ENCODE measurements at places on chromosomes 1 and 21.

DNA sequence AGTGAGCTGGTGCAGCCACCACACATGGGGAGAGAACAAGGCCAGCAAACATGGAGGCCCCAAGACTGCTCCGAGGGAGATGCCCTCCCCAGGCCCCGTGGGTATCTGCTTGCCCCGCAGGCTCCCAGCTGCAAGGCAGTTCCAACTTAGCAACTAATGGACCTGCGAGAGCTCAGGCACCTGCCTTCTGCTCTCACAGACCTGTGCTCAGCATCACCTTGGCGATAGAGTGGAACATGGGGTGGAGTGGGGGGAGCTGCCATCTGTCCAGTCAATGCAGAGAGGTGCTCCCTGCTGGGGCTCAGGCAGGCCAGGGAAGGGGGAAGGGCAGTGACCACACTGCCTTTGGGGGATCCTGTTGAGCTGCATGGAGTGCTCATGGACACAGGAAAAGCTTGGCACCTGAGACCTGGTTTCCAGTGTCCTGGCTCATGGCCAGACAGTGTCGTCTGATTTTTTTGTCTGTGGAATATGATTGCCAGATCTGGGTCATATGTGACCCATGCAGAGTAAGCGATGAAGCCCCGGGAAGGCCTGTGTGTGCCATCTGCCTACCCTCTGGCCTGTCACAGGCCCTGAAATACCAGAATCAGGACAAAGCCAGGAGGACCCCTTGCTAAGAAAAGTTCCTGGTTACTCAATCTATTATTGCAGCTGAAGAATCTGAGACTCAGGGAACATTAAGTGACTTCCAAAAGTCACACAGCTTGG is 39.9 kb upstream of the TENT5C start:
- DNase-seq, result no peak

DNA sequence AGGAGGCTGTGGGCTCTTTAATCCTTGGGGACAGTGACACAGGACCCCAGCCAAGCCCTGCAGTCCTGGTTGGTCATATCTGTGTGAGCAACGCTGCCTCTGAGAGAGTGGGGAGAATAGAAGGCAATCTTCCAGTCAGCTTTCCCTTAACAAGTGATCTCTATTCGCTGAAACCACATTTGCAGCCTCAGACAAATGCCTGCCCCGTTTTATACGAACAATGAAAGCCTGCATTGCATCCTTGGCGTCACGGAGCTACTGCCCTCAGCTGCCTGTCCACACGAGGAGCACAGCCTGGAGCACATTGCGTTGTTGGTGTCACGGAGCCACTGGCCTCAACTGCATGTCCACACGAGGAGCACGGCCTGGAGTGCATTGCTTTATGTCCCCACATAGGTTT is 150.2 kb upstream of the ARHGEF16 start:
- DNase-seq, result no peak

- no peak for DNase-seq
These were observed 18.5 kb upstream of the KCNE2 start for GRCh38 chr21:34345091-34345871.

- DNase-seq, result no peak
These were observed 264.9 kb upstream of the NR5A2 start for GRCh38 chr1:199762572-199762971.

DNA sequence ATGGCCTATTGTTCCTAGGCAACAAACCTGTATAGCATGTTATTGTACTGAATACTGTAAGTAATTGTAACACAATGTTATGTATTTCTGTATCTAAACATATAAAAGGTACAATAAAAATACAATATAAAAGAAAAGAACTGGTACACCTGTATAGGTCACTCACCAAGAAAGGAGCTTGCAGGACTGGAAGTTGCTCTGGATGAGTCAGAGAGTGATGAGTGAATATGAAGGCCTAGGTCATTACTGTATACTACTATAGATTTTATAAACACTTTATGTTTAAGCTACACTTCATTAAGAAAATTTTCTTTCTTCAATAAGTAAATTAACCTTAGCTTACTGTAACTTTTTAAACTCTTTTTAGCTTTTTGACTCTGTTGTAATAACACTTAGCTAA is 559.9 kb downstream of the PLPP3 start:
- DNase-seq, result no peak

DNA sequence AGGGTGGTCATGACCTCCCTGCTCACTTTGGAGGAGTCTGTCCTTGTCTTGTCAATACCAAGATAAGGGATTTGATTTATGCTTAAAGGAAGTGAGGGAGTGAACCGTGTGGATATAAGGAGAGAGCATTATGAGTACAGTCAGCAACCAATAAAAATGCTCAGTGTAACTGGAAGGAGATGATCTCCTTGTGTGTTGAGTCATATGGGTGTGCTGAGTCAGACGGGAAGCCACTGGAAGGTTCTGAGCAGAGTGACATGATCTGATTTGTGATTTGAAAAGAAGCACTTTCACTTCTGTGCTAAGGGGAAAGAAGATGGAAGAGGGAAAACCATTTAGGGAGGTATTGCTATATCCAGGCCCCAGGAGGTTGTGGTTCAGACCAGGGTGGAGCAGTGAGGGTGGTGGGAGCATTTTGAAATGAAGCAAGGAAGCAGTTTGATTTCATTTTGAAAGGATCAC is 2.5 kb upstream of the BCL10 start:
- DNase-seq, result peak; percentile 90

DNA sequence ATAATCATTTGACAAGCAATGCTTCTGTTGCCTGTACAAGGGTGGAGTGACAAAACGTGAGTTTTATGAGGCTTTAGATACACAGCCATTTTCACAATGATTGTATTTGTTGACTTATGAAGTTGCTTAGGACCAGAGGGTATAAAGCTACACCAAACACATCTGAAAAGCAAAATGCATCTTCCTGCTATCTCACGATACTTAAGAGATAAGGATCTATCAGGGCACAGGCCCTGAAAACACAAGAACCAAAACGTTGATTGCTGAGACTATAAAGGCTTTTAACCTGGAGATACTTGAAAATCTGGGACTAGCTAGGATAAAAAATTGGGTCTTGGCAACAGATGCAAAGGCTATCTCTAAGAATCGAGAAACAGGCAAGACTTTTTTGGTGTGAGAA is 115.7 kb downstream of the SLC5A9 start:
- no peak for DNase-seq

DNA sequence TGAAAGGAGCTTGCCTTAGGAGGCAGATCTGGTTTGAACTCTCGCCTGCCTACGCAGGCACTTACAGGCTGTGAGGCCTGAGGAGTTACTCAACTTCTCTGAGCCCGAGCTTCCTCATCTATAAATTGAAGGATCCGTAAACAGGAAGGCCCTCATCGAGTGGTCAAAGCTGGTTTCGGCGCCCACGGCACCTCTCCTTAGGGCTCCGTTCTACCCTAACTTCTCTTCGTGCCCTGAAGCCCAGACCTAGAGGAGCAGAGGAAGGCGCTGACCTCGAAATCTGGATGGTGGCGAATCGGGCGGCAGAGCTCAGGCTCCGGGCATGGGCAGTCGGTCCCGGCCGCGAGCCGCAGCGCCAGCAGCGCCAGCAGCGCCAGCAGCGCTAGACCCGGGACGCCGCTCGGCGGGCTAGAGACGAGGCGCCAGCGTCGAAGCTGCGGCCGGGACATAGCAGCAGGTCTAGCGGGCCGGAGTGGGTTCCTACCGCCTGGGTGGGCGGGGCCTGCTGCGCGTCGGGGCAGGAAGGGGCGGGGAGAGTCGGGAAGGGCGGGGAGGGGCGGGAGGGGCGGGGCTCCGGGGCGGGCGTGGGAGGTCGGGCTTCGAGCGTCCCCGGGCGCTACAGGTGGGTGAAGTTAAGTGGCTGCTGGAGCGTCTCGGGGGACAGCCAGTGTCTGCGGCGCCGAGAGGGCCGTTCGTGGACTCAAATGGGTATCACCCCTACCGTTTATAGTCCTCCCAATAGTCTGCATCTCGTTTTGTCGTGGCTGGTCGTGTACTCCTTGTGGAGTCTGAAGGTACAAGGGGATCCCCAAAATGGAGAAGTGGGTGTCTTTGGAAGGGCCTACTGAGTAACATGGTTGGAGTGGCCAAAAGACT is at the start of gene CTBS:
Gene CTBS, minus strand, starts transcription at position 474 of the 876 bp plus-strand sequence. Its CDS starts 25 bp downstream, at position 449.
- DNase-seq, result peak; percentile 81

GRCh38 chr1:181151378-181152326 is 63.2 kb downstream of the IER5 start:
- no peak for DNase-seq

- DNase-seq, result no peak
These were observed 46.9 kb upstream of the ADARB1 start for GRCh38 chr21:45027241-45028196.

GRCh38 chr1:233240829-233241682 is 54.5 kb downstream of the PCNX2 start:
- DNase-seq, result peak; percentile 62

DNA sequence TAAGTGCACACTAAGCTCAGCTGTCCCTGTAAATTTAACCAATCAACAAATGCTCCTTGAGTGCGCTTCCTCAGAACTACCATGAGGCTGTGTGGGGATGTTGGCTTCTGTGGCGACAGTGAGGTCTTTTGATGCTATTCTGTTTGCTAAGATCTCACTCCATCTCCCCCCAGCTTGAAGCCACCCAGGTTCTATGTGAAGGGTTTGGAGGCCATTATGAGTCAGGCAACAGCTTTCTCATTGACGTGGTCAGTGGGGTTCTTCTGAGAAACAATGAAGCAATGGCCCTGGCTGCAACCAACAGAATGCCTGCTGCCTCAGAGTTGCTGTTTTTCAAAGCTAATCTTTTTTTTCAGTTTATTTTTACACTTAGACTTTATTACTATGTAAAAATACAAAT is 205.5 kb downstream of the PTBP2 start:
- DNase-seq, result peak; percentile 17

- DNase-seq, result peak; percentile 33
These were observed 106.0 kb downstream of the ADAMTS1 start for GRCh38 chr21:26739189-26739588.

DNA sequence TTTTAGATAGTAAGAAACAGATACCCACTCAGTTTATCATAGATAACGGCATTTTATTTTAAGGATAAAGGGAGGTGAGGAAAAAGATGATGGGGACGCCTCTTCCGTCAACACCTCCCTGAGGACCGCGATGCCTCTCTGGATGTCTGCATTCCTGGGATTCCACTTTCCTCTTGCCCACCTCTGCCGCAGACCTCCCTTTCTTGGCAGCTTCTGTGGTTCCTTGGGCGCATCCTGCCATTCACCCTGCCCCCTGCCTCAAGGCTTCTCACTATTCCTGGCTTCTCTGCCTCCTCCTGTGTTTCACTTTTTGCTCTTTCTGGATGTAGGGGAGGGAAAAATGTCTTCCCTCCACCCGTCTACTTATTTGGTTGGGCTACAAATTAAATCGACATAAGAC is 19.9 kb downstream of the HUNK start:
- DNase-seq, result no peak

- peak; percentile 89 for DNase-seq
These were observed 10.7 kb downstream of the FMOD start for GRCh38 chr1:203340112-203340790.

DNA sequence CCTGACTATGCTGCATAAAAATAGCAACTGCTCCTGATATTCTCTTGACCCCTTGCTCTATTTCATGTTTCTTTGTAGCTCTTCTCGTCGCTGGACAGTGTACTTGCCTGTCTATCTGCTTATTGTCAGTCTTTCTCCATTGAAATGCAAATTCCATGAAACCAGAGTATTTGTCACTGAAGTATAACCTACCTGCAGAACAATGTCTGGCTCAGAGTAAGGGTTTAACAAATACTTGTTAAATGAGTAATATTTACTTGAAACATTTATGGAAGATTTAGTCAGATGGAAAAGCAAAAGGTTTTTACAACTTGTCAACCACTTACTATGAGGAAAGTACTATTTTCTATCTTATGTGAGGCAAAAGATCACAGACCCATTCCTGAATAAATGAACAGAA is 19.9 kb upstream of the ERICH3 start:
- DNase-seq, result peak; percentile 33

DNA sequence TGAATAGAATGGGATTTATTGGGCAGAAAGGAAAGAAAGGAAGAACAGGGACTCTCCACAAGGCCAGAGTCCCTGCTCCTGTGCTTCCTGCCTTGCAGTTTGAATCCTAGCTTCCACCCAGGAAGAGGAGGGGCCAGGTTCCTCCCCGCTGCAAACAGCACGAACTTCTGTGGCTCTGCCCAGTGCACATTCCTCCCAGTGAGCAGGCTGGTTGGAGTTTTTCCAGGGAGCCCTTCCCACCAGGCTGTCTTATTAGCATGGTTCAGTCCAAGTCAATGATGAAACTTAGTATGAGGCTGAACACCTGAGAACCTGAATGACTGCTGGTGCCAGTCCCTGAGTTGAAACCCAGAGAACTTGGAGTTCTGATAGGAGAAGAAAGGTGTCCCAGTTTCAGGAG is 247.2 kb downstream of the DUSP10 start:
- peak; percentile 31 for DNase-seq

- no peak for DNase-seq
These were observed 158.5 kb downstream of the DNM3 start for GRCh38 chr1:171999756-172000155.

GRCh38 chr1:24058671-24059455 is 53.1 kb downstream of the MYOM3 start:
- DNase-seq, result no peak

DNA sequence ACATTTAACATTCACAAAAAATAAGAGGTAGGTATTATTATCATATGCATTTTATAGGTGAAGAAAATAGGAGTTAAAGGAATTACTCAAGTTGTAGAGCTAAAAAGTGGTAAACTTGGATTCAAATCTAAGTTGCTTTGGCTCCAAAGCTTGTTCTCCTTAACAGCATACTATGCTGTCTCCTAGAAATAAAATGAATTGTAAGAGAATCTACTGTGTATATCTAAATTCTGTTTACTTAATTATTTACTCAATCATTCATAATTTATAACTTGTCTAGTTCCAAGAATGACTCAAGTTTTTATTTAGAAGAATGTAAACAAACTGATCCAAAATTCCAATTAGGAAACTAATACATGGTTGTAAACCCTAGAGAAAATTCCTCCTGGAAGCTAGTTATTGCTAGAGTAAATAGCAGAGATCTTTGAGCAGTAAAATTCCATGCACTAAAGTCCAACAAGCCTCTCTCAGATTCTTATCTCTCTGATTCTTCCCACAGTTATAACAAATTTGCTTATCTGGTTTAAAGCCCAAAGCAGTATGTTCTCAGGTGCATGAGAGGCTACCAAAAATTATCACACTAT is 132.5 kb upstream of the DPT start:
- DNase-seq, result no peak

- no peak for DNase-seq
These were observed 175.4 kb upstream of the GORAB start for GRCh38 chr1:170356585-170356984.

DNA sequence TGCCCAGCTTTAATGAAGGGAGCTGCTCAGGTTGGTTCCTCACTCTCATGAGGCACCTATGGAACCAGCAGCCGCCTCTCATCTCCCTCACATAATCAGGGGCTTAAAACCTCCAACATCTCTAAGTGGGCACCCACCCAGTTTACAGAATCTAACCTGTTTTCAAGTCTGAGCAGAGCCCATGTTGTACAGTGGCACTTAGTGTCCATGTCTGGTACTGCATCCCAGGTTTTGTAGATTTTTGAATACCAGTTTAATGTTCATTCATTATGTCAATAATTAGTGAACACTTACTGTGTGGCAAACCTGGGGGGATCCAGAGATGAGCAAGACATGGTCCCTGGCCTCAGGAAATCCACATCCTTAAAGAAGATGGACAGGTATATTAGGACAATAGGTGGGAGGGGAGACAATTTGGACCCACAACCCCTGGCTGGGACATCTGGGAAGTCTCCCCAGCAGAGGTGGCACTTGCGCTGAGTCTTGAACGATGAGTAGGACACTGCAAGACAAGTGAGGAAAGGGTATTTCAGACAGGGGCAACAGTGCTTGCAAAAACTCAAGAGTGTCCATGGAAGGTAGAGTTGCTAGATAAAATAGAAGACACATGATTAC is 83.3 kb downstream of the LACTBL1 start:
- DNase-seq, result peak; percentile 67
